ENCODE measurements at places on chromosomes 2 and 18.

GRCh38 chr18:4020026-4020425 lies 435.1 kb downstream of the DLGAP1 start:
- no peak for DNase-seq

GRCh38 chr18:51946946-51947345 lies 393.1 kb upstream of the DCC start:
- DNase-seq: no peak

DNA sequence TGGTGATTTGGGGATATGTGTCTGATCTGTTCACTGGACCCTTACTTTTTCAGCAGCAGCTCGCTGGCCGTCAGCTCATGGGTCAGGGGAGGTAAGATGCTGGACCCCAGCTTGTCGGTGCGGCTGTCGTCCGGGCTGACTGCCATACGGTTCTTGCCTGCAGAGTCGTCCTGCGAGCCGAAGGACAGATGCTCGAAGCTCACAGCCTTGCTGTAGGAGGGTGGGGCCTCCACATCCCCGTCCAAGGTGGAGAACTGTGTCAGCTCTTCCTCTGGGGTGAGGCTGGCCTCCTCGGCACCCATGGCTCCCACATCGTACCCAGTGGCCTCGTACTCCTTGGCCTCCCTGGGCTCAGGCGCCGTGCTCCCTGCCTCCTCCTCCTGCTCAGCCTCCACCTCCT lies 179.5 kb downstream of the NAPG start:
- DNase-seq: no peak

- DNase-seq: no peak
Observed at GRCh38 chr2:121043827-121044222, 241.2 kb downstream of the TFCP2L1 start.

DNA sequence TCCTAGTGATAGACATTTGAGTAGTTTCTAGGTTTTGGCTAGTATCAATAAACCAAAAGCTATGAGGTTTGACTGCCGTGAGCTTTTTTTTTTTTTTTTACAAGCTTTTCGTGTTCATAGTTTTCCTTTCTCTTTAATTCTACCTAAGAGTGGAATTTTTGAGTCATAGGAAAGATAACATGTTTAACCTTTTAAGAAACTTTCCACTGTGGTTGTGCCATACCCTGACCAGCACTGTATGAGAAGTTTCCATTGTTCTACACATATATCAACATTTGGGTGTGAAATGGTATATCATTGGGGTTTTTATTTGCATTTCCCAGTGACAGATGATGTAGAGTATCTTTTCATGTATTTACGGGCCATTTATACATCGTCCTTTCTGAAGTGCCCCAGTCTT lies 31.7 kb downstream of the UBE2F start:
- peak; percentile 51 for DNase-seq

- DNase-seq: no peak
Observed at GRCh38 chr2:136248242-136248641, 130.3 kb upstream of the CXCR4 start.

GRCh38 chr2:42230891-42231290 lies 61.7 kb downstream of the EML4 start:
- no peak for DNase-seq

Measured in CD4-positive, alpha-beta T cell treated with Interleukin-1 beta for 1 hour (primary cell).